ENCODE measurements at places on chromosomes 2 and 18.
A peak's percentile ranks its signal among the peaks of the same experiment; 100 is the strongest.

DNA sequence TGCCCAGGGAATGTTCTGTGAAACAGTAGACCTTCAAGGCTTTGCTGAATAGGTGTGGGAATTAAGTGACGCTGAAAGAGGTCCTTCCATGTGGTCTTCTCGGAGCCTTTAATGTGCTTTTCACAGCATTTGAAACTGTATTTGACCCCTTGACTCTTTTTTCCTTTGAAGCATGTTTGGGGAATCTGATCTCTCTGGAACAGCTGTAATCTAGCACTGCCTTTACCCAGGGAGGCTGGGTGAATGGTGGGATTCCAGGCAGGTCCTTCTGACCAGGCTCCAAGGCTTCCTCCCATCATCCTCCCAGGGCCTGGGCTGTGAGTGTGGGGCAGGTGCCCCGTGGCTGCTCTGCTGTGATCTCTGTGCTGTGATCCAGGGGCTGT, 4.2 kb downstream of the ZAP70 start:
- no peak for DNase-seq

DNA sequence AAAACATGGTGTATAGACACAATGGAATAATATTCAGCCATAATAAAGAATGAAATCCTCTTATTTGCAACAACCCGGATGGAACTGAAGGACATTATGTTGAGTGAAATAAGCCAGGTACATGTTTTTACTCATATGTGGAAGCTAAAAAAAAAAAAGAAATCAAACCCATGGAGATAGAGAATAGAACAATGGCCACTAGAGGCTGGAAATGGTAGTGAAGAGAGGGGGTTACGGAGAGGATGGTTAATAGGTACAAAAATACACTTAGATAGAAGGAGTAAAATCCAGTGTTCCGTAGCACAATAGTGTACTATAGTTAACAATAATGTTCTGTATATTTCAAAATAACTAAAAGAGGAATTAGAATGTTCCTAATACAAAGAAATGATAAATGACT, 12.8 kb upstream of the KIAA2012 start:
- DNase-seq: no peak

GRCh38 chr2:20195431-20196033, 29.4 kb downstream of the SDC1 start:
- no peak for DNase-seq

DNA sequence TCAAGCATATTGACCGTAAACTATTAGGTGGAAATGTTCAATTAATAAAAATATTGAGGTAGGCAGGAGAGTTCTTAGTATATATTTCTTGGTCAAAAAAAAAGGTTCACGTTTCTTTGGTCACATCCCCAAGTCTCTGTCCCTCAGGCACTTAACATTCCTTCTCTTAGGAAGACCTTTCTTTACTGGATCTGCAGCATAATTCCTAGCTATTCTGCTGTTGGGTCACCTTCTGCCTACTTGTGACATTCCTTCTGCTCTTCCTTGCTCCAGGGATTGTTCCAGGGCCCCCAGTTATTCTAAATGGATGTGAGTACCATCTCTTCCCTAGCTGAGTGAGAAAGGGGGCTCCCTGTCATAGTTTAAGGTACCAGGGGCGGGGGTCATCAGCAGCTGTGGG, 4.2 kb downstream of the UGP2 start:
- DNase-seq: no peak

DNA sequence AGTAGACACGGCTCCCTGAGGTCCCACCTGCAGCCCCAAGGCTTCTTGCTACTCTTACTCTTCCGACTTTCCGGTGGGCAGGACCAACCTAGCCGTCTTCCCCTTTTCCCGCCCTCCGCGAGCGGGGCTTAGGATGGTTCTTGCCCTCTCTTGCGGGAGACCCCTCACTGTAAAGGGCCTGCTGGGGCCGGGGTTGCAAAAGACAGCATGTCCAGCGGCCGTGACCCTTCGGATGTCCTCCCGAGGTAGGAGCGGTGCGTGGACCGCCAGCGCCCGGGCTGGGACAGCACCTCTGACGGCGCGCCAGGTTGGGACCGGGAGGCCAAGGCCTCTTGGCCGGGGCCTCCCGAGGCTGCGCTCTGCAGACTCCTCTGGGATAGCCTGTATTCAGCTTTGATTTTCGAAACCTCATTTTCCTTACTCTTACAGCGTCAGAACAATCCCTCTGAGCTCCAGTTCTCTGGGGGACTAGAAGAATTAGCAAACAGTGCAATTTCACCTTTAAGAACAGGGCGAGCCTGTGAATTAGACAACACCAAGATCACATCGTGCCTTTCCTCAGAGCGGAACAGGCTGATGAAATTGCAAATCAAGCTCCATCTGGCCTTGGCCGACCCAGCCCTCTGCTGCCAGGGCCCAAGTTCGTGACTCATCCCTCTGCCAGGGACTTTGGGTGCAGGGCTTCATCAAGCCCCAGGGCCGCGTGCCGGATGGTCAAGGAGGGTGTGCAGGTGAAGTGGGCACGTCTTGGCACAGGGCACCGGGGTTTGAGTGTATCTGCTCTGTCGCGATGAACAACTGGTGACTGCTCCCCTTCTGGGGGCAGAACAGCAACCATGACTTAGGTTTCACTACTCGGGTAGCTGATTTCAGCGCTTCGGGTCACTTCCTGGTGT, 777 bp downstream of the MOCOS start:
- DNase-seq: peak; percentile 57

DNA sequence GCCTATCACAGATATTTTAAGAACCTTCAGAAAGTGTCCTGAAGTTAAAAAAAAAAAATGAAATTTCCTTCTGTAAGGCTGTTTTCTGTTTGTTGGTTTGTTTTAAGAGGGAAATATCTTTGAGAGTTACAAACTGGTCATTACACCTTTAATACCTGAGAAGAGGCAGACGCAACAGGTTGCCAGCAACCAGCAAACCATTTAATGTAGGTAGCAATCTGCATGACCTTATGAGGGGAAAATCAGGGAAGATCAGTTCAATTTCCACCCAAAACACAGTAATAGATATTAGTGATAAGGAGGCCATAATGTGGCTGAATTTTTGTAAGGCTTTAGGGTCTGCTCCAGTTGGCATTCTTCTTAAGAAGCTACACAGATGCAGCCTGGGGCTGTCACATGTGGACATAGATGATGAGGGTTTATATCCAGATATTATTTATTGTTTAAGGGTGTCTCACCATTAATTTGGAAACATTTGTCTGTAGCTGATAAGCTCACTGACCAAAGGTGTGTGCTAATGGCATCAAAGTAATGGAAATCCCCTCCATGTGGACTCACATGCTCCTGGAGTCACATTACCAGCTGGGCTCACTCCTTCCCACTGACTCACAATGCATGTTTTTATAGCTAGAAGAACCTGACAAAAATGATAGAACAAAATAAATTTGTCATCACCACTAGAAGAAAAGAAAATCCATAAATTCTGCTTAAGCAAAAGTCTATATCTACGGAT, 83.5 kb upstream of the DTNA start:
- DNase-seq: no peak

DNA sequence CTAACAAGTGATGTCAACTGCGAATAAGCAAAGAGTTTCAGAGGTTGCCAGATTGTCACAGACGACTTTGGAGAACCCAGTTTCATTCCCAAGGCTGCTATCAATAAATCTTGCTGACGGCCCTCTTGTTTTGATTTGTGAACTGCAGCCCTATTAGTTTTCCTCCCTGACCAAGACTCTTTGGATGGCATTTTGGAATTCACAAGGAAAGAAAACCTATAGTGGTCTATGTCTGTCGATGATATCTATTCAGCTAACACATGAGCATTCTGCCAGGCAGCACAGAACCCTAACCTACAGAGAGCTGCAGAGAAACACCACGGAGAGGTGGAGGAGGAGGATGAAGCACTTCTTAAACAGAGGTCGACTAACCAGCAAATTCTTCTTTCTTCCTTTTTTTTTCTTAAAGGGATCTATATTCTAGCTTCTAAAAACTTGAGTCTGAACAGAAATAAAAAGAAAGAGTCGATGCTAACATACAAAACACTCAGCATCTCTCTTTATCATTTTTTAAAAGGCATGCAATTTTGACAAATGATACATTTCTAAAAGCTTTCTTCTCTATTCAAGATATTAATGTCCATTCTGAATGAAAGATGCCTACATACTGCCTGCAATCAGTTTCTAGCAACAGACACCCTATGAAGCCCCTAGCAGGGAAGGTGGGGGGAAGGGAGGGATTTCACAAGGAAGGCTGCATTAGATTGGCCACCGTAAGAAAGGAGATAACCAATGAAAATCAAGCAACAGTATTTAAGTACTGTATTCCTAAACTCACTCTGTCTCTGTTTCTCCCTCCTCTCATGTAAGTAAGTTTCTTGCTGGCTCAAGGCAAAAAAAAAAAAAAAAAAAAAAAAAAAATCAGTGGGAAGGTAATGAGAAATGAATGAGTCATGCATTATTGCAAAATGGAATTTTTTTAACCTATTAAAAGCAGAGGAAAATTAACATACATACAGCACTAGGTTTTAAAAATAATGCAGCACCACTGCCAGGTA, 83.0 kb upstream of the CHRNA1 start:
- peak; percentile 90 for DNase-seq

GRCh38 chr2:61266632-61267505, 104.9 kb downstream of the C2orf74 start:
- DNase-seq: no peak

GRCh38 chr2:64260817-64261216, 116.6 kb upstream of the PELI1 start:
- DNase-seq: no peak

- no peak for DNase-seq
These were observed 390.9 kb upstream of the VWC2L start for GRCh38 chr2:214019973-214020345.

DNA sequence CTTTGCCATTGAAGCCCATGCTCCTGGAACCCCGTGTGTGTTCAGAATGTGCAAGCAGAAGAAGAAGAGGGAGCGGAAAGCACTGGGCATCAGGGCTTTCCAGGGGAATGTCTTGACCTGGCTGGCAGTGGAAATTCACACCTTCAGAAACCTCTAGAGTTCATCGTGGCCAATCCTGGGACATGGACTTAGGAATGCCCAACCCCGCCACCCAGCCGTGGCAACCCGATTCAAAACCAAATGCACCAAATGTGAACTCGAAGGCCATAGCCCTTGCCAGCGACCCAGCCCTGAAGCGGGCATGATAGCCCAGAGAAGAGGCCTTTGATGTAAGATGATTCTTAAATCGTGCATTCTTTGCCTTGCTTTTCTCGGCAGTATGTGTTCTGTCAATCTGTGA, 69.4 kb downstream of the ADI1 start:
- no peak for DNase-seq

GRCh38 chr2:172215172-172215935, 112.7 kb upstream of the DLX2 start:
- DNase-seq: no peak

GRCh38 chr2:137420744-137421143, 543.5 kb upstream of the HNMT start:
- DNase-seq: no peak

DNA sequence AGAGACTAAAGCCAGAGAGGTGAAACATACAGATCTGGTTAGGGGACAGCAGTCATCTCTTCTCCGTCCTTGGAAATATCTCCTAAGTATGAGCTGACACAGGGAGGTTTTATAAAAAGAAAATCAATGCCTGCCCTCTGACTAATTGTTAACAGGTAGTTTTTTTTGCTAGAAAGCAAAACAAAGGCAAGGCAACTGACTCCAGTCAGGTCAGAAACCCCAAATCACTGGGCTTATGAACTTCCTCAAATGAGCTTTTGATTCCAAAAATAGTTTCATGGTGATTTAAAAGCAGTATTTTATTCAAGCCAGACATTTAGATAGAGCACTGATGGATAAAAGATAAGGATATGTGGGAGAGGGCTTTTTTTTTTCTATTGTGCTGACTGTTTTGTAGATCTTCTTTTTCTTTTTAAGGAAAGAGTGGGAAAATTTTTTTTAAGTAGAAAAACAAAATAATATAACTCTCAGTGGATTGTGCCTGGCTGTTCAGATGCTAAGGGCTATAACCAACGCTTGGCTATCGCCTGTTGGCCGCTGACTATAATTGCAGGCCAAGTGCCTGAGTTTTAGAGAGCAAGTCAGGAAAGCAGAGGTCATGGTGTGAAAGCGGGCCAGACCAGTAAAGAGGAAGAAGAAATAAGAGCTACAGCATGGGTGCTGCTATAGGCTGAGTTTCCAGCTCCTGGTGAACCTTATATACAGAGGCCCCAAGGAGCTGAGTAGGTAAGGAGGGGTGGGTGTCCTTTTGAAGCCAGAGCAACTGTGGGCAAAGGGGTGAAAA, 44.9 kb downstream of the MRPL35 start:
- no peak for DNase-seq

DNA sequence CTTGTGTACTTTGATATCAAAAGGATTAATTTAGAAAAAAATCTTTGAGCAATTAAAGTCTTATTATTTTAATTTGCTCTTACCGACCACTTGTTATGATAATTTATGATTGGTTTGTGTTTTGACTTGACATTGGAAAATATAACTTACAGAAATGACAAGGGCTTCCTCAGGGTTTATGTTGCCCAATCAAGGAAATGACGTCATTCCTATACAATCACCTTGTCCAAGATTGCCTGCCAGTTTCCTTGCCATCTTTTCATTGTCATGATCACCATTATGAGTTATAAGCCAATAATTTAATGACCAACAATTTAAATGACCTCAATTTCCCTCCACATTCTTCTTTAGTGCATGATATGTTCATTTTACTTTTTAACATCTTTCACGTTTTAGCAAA, 351.8 kb upstream of the TMEFF2 start:
- DNase-seq: no peak

DNA sequence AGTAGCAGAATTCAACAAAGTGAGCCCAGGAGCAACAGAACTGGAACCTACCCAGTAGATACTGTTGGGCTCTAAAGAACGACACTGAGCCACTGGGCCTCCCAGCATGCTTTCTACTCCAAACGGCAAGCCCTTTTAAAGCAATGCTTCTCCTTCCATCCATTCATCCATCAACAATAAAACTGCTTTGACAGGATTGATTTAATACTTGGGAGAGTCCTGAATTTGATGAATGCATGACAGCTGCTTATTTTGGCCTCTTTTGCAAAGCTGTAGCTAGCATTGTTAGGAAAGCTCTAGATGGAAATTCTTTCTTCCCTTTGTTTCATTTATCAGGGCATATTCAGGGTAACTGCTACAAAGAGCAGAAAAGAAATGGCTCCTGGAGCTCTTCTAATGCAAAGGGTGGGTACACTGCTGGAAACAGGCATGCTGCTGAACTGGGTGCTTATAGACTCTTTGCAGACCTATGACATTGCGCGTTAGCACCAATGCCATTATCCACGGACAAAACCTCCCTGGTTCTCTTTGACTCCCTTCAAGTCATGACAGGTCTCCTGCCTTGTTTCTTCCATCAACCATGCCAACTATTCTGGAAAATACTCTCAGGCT, 138.4 kb upstream of the HNRNPA3 start:
- DNase-seq: no peak

DNA sequence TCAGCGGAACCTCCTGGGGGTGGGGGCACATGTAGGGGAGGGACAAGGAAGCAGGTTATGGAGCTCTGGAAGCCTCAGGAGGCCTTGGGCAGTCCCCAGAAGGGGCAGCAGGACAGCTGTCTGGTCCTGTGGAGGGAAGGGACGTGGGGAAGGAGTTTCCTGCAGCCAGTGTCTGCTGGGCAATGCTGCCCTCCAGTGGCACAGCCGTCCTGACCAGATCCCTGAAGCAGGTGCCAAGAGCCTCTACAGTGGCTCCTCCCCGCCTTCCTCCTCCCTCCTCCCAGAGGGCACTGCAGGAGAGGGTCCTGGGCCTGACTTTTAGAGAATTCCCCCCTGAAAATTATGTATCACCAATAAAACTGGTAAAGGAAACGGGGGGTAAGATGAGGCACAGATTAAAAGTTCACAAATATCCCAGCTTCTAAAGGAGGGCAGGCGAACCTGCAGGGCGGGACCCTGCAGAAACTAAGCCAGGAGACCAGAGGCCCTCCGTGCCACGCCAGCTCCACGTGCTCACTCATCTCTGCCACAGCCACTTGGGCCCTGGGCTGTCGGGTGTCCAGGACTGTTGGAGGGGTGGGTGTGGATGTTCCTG, 258.5 kb downstream of the TWIST2 start:
- DNase-seq: peak; percentile 24
